DMS153 (cell line): ENCODE measurements at places on chromosomes 7 and 10.

GRCh38 chr10:123548770-123549169 is 117.4 kb upstream of the GPR26 start:
- no peak for DNase-seq

GRCh38 chr10:72557362-72557761 is 68.5 kb downstream of the MICU1 start:
- DNase-seq = no peak

- no peak for DNase-seq
Observed at GRCh38 chr10:132332433-132332754, 401 bp downstream of the LRRC27 start.

DNA sequence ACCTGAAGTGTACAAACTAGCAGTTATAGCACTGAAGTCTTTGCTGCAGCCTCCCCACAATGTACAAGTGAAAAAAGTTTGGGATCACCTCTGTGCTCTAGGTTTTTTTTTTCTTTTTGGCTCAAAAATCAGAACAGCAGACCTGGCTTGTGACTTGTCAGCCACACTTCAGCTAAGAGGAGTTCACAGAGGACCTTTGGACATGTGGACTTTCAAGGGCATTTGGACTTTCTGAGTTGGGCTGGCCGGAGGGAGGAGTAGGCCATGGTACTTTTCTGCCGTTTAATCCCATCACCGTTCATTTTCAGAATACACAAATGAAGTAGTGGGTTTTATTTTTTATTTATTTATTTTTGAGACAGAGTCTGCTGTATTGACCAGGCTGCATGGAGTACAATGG is 21.9 kb upstream of the ACSL5 start:
- no peak for DNase-seq

DNA sequence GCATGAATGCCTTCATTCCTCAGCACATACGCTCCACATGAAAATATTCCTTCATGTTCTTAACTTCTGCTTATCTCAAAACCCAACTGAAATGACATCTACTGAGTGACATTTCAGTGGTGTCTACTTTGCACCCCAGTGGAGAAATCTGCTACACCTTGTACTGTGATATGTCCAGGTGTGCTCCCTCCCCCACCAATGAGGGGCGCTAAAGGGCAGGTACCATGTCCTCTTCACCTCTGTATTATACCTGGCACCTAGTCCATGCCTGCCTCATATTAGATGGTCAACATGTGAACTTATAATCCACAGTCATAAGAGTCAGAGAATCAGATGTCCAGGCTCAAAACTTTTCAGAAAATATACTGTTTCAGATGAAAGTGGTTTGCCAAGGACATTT is 2.1 kb downstream of the PAXIP1 start:
- DNase-seq = no peak

DNA sequence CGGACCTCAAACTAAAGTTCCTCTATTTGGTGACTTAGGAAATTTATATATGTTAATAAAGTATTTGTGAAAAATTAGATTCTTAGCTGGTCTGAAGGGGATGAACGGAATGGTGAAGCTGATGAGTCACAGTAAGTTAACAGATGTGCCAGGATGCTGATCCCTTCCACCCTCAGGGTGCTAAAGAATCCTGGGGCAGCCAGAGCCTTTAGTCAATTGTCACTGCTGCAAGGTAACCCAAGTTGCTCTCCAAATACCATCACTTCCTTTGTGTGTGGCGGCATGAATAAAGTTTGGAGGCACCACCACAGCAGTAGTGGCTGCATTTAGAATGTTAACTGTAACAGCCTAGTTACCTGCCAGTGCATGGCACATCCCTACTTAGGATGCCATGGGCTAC is 222.6 kb upstream of the PPP1R3A start:
- no peak for DNase-seq

- no peak for DNase-seq
Observed at GRCh38 chr7:37028909-37029440, 304.7 kb upstream of the AOAH start.

DNA sequence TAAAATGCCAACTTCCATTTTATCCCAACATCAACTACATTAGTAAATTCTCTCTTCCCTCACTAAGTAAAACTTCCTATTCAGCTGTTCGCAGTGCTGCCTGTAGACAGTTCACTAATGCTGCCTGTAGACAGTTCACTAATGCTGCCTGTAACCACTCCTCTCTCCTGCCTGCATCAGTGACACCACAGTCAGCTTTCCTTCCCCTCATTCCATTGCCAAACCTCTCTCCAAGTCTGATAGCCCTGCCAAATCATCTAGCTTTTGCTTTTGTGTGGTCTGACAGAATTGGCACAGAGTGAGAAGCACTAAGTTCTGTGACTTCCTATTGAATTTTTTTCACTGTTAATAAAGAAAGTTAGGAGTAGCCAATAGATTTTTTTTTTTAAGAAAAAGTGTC is 43.0 kb upstream of the MACC1 start:
- no peak for DNase-seq

- DNase-seq = peak; percentile 51
Observed at GRCh38 chr10:103800789-103801540, 54.4 kb downstream of the SH3PXD2A start.

DNA sequence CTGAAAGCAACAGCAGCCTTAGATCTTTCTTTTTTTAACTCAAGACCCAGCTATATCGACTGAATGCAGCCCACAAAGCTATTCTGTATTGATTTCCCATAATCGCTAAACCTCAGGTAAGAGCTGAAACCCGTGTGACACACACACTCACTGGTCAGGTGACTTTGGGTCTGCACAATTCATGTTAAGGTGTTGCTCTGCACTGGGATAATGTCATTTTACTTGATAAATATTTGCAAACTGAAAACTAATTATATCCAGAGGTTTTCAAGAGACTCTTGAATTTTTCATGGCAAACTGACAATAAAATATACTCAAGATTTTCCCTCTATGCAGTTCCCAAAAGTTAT is 33.1 kb downstream of the SCRN1 start:
- DNase-seq = no peak

- no peak for DNase-seq
Observed at GRCh38 chr10:11183015-11183414, 165.3 kb downstream of the CELF2 start.

DNA sequence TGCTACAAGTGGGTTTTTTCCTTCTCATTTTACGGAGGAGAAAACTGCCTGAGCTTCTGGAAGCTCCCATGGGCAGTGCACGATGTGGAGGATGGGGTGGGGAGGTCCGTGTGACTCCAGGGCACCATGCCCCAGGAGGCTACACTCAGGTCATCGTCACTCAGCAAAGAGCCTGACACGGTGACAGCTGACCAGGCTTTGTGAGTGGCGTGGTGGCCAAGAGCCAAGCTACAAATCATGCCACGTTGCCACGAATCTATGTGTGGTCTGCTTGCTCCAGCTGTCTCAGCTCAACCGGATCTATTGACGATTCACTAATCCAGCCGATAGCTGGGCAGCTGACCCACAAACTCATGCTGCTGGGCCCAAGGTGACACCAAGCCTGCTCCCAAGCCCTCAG is 27.6 kb upstream of the C10orf71 start:
- DNase-seq = no peak

GRCh38 chr7:144834641-144835144 is 1.2 kb downstream of the TPK1 start:
- no peak for DNase-seq

- DNase-seq = no peak
Observed at GRCh38 chr10:100803908-100804307, 58.5 kb downstream of the PAX2 start.

- DNase-seq = no peak
Observed at GRCh38 chr10:69402386-69402785, 14.3 kb downstream of the TACR2 start.

DNA sequence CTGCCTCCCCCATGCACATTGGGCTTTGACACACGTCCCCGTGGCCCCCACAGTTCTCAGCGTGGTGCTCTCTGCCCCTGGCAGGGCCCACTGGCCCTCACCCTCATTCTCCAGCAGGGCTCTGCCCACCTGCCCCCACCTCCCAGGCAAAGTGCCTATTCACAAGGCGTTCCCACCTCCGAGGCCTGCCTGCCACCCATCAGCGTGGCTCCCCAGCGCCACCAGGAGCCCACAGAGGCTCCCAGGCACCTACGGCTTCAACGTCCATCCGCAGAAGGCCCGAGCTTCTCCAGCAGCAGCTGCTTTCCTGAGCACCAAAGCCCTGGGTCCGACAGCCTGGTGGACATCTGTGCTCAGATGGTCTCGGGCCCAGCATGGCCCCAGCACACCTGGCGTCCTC is 211.8 kb upstream of the PPP2R2D start:
- DNase-seq = no peak

GRCh38 chr10:59891936-59892335 is 14.4 kb downstream of the CCDC6 start:
- no peak for DNase-seq

GRCh38 chr7:104980841-104981671 is 32.9 kb upstream of the KMT2E start:
- DNase-seq = peak; percentile 50

DNA sequence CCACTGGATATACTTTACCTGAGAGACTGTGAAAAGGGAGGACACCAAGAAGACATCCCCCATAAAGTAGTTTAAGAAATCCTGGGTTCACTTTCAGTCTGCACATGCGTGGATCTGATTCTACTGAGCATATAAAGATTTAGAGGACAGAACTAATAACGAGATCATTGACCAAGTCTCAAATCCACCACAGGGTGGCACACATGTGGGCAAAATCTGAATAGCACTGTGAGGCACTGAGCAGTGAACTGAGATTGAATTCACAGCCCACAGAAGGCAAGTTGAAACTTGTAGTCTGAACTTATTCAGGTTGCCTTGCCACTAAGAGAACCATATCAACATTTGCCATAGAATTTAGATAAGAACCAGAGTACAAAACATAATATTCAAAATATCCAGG is 818.6 kb downstream of the GRID1 start:
- peak; percentile 71 for DNase-seq
